Epithelial cell of prostate (primary cell): ENCODE measurements at places on chromosomes 2 and 18.

- DNase-seq: peak; percentile 10
Measured at GRCh38 chr2:185738679-185739472, at the start of gene FSIP2. Gene FSIP2, plus strand, starts transcription at chr2:185738804. Its CDS starts 91 bp downstream, at chr2:185738895.

GRCh38 chr2:223513771-223514455 lies 88.2 kb downstream of the SCG2 start:
- DNase-seq: no peak

DNA sequence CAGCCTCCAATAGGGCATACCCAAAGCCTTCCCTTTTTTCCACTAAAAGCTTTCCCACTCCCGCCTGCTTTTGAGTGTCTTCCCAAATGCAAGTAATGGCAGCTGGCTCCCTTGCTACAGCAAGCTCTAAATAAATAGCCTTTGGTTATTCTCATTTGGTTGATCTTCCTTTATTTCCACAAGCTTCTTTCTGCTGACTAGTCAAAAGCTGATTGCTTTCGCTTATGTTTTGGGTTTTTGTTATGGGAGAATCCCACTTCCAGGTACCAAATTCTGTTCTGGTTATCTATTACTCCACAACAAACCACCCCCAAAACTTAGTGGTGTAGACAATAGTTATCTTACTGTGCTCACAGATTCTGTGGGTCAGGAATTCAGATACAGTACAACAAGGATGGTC lies 22.3 kb downstream of the SP5 start:
- DNase-seq: no peak

DNA sequence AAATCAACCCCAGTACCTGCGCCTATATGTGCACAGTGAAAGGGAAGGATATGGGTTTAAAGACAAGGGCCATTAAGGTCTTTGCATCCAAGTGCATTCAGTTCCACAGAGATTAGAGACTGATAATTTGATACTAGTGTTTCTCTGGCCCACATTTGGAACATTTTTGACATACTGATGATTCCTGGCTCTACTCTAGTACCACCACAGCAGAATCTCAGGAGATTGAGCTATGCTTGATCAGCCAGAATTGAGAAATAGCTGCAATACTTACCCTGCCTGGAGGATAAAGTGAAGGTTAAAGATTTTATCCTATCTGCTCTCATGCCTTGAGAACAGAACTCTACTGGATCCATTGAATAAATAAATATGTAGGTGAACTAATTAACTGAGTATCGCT lies 1267.8 kb downstream of the SUCLG1 start:
- DNase-seq: no peak

DNA sequence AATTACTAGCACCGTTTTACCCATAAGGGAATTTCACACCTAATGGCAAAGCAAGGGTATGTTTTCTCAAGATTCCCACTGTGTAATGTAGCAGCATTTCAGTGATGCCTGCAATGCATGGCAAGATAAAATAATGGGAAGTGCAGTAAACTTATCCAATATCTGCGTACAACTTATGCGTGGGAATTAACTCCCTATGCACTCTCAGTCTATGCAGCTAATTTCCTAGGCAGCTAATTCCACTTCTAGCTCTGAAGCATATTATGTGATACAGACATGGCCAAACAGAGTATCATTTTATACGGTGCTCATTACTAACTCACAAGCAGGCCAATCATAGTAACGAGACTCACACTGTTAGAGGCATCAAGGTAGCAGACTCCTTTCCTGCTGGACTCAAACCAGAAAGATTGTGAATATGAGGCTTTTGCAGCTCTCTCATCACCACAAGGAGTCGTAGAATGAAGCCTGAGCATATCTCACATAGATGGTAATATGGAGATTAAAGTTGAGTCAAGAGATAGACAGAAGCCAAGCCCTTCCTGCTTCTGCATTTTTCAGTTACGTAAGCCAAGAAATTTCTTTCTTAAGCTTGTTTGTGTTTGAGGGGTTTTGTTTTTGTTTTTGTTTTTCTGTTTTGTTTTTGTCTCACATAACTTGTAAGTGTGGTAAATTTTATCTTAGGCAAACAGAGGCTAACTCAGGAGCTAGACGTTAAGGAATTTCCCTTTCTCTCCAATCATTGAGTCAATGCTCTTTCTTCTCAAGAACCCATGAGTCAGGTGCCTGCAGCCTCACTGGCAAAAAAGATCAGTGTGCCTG lies 34.8 kb upstream of the ITGAV start:
- DNase-seq: no peak

DNA sequence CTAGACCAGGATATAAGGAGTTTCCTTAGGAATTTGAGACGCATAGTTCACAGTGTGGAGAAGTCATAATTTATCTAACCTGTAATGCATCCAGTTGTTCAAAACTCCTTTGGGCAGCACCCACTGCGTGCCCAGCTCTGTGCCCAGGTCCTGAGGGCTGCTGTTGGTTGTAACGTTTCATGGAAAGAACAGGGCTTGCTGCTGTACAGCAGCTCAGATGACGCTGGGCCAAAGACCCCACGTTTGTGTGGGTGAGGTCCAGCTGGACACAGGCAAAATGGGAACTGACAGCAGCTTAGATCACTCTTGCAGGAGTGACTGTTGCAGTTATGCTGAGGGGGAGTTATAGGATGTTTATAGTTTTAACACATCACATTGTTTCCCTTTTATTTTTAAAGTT lies 30.0 kb upstream of the HS6ST1 start:
- DNase-seq: no peak

DNA sequence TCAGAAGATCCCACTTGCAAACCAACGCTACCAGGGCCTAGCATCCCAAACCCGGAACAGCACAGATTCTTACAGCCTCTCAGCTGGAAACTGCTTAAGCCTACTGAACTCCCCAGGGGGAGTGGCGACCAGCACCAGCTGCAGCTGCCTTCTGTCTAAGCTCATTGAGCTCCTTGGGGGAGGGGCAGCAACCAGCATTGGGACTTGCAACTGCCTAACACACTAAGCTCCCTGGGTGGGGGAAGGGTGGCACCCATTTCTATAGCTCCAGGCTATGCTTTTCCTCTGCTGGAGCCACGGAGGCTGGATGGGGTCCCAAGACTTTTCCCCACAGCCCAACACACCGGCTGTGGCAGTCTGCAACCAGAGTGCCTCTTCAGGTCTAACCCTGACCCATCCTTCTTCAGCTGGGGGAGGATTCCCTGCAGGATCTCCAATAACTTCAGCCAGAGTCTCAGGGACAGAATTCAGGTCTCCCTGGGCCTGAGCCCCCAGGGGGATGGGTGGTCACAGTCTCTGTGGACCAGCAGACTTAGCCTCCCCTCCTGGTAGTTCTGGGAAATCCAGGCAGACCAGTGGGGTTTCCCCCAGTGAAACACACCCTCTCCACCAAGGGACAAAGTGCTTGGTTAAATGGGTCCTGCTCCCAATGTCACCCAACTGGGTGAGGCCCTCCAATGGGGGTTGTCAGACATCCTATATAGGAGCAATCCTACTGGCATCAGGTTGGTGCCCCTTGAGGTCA lies 45.9 kb upstream of the ITGA4 start:
- DNase-seq: no peak

GRCh38 chr18:5955861-5956260 lies 60.5 kb upstream of the TMEM200C start:
- DNase-seq: no peak

- DNase-seq: no peak
Measured at GRCh38 chr2:142562900-142563299, 314.6 kb upstream of the KYNU start.

DNA sequence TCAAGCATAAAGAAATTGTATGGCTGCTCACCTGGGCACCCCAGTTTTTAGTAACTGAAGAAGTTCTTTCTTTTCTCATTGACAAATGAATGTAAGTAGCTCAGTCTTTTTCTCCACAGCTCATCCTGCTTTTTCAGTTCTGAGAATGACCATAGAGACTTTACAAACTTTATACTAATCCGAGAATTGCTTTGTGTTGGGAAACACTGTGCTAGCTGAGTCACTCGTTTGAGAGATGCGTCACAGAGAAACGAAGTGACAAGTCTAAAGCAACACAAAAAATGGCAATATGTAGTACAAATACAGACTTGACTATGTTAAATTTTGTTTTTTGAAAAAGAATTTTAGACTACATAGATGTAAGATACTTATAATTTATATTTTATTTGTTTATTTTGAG lies 9.0 kb downstream of the LRRTM4 start:
- no peak for DNase-seq

- DNase-seq: no peak
Measured at GRCh38 chr2:85785871-85786270, 32.1 kb downstream of the ATOH8 start.

DNA sequence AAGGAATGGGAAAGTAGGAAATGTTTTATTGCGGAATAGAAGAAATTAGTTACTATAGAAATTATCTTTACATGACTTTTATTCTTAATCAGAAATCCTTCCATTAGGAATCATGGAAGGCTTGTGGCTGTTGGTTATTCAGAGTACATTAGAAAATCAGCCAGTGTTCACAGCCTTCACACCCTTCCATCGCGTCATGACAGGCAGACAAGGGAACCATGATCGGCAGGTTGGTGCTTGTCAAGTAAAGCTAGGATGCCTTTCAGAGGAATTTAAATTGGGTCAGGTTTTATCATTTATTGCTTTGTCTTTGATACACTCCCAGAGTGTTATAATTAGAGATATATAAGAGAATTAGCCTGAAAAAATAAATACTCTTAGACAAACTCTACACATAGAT lies 400.6 kb downstream of the THSD7B start:
- DNase-seq: no peak

DNA sequence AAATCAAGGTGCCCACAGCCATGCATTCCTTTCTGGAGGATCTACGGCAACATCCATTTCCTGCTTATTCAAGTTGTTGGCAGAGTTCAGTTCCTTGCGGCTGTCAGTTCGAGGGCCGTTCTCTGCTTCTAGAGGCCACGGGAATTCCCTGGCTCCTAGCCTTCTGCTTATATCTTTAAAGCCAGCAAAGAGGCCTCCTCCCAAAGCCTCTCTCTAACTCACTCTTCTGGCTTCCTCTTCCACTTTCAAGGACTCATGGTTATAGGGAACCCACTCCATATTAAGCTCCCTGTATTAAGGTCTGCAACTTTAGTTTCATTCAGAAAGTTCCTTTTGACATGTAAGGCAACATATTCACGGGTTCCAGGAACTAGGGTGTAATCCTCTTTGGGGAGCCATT lies 150.1 kb upstream of the RMP24 start:
- no peak for DNase-seq

DNA sequence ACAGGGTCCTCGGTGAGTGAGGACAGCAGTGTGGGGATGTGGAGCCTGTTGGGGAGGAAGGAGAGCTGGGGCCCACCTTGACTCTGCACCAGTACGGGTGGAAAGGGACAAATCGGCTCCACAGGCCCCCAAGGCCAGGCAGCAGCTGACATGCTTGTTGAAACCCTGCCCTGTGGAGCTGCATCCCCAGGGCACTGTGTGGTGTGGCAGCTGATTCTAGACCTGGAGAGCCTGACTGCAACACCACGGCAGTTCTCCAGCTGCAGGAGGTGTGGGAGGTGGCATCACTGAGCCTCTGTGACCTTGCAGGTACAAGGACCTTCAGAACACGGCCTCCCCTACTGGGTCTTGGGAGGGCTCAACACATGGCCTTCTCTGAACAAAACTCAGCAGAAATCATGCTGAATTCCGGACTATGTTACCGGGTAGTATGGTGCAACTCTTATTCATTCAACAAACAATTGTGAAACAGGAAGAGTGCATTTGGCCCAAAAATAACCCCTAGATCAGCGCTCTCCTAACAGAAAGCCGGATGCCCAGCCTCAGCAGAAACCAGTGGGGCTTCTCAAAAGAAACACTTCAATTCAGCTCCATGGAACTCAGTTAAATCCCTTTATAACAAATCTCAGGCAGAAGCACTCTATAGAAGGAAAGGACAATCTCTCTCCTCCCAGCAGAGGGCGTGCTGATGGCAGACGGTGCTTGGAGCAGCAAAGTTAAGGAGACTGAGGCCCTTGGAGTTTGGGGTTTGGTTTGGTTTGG lies 104.4 kb upstream of the SALL3 start:
- no peak for DNase-seq

DNA sequence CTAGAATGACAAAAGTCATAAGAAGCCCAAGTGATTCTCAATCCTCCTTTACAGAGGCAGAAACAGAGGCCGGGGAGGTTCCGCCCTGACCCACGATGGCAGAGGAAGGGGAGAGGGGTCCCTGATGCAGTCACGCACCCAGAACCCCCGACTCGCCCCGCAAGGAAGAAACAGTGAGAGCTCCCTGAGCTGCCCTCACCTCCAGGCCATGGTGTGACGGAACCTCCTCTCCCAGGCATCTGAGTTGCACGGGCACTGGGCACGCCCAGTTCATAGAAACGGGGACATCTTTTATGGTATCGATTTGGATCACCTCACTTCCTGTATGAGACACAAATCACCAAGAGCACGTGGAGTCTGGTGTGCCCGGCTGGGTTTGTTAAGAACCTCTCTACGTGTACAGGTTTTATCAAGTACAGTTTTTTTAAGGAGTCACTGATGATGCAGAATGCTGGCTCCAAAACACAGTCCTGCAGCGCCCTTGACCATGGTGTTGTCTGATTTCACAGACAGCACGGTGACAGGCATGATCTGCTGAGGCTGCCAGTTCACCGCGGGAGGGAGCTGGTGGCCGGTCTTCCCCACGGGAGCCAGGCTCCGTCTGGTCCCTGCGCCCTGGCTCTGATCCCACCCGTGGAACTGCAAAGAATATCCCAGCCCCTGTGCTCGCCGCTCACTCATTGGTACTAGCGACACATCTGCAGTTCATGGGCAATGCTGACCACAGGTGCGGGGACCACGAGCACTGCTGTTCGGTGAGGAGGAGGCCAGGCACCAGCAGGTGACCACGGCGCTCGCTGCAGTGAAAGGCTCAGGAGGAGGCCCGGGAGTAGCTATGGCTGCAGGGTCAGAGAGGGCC lies 35.6 kb downstream of the PXDN start:
- no peak for DNase-seq

- DNase-seq: no peak
Measured at GRCh38 chr2:115083225-115083624, 640.8 kb downstream of the DPP10 start.

GRCh38 chr2:142944264-142944663 lies 66.8 kb downstream of the KYNU start:
- DNase-seq: peak; percentile 22

DNA sequence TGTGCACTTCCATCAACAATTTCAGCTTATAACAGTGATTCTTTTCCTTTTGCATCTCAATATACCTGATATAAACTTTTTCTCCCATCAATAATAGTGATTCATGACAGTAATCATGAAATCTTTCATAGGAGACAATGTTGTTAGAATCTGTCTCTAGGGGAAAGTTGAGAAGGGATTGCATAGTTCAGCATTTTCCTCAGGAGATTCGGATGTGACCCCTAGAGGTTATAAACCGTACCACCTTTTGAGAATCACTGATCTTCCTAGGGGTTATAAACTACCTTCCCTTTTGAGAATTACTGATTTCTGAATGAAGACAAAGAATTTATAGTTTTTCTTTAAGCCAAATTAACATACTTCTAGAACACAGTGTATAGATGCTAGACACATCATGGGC lies 53.0 kb upstream of the GALNT3 start:
- DNase-seq: no peak

GRCh38 chr18:56469582-56469981 lies 168.8 kb downstream of the TXNL1 start:
- DNase-seq: peak; percentile 36
